ENCODE measurements at places on chromosomes 16 and 17.

GRCh38 chr16:30972872-30973271, 12.1 kb upstream of the HSD3B7 start:
- DNase-seq: no peak

DNA sequence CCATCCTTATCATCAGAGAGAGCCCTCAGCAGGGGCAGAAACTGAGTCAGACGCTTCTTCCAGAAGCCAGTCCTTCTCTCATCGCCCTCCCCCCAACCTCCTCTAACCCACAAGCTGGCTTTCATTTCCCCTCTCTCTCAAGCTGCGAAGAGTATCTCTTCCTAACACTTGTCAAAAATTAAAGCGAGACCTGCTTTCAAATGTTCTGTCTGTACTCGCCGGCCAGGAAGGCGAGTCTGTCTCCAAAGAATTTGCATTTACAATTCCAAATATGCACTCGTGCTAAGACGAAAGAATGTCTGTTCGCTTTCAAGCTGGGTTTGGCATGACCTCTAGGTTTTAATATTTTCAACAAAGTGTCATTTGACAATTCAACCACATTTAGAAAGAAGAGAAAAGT, 140.4 kb downstream of the RGS9 start:
- no peak for DNase-seq

DNA sequence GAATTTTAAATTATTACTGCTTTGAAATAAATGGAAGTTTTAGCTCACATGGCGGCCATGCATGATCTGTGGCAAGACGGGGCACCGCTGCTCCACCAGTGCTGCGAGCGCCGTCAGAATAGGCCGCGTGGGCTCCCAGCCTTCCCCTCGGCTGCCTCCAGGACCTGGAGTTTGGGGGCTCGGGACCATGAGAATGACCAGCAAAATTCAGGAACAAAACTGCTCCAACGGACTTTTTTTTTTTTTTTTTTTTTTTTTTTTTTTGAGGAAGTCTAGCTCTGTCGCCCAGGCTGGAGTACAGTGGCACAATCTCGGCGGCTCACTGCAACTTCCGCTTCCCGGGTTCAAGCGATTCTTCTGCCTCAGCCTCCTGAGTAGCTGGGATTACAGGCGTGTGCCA, 38.3 kb upstream of the AKAP1 start:
- DNase-seq: no peak

DNA sequence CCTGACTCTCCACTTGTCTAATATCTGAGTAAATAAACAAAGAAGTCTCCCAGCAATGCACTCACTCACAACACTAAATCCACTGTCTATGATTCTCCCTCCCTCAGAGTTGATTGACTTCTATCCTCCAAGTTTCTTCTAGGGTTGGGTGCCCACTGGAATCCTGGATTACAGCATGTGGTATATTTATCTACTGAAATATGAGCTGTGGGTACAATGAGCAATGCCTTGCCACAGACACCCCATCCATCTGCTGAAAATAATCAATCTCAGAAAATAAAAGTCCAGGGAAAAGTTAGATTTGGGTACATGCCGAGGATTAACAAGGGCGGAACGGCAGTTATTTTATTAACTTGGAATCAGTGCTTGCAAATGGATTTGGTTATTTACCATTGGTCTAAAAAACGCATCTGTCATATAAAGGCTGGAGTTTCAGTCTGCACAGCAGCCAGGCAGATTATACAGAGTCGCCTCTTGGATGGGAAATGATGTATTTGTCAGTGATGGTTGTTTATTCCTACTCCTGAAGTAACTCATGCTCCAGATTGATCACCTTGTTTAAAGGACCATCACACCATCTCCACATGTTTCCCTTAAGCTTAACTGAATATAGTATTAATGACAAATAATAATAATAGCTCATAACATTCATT, 193.9 kb upstream of the SOX9 start:
- no peak for DNase-seq

GRCh38 chr16:56749672-56750491, 20.0 kb downstream of the NUP93 start:
- DNase-seq: no peak

DNA sequence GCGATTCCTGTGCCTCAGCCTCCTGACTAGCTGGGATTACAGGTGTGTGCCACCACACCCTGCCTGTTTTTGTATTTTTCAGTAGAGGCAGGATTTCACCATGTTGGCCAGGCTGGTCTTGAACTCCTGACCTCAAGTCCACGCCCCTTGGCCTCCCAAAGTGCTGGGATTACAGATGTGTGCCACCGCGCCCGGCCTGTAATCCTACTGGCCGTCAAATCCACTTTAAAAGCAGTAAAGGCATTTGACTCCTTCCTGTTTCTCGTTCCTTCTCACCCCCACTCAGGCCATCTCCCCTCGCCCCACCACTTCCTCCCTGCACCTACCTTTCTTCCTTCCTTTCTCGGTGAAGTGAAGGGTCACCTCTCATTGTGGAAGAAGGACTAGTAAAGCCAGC, 69.4 kb upstream of the CREBBP start:
- DNase-seq: no peak
